ENCODE measurements at places on chromosomes 12 and 14.

DNA sequence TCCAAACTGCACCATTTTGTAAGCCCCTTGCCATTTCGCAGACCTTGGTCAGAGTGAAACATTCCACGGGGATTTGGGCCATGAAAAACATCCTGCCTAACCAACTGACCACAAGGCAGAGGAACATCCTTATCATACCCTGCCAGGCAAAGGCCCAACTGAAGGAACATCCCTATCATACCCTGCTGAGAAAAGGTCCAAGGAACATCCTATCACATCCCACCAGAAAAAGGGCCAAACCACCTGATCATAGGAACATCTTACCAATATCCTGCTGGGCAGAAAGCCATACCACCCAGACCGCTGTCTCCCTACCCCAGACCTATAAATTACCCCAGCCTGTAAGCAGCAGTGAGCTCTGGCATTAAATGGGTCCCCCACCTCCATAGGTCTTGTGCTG lies 19.4 kb upstream of the LRRC9 start:
- no peak for DNase-seq

- DNase-seq: no peak
These were observed 197.9 kb downstream of the SUDS3 start for GRCh38 chr12:118574288-118574687.

DNA sequence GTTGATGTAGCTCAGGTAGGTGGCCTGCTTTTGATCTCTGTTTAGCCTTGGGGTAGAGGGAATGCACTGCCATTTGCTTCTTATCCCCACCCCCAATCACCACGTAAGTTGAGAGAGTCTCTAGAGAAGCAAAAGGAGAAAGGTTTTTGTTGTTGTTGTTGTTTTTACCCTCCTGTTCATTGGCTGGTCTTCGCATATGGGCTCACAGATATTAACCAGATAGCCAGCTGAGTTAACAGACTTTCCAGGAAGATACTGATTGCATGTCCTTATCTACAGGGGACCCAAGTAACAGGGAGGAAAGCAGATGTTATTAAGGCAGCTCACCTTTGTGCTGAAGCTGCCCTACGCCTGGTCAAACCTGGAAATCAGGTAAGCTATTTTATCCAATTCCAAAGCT lies 2.9 kb downstream of the PA2G4 start:
- DNase-seq: no peak

DNA sequence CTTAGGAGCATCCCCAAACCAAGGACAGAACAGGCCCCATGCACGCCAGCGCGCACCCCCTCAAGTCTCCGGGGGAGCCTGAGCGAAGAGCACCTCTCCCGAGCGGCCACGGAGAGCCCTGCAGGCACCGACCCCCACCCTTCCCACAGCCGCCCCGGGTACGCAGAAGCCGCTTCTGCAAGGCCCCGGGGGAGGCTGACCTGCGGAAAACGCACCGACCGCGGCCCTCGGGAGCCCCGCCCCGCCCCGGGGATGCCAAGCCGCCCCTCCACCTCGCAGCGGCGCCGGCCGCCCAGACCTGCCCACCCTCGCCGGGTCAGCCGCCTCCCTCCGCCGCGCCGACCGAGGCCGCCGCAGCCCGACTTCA lies 385 bp downstream of the CAPRIN2 start:
- no peak for DNase-seq

DNA sequence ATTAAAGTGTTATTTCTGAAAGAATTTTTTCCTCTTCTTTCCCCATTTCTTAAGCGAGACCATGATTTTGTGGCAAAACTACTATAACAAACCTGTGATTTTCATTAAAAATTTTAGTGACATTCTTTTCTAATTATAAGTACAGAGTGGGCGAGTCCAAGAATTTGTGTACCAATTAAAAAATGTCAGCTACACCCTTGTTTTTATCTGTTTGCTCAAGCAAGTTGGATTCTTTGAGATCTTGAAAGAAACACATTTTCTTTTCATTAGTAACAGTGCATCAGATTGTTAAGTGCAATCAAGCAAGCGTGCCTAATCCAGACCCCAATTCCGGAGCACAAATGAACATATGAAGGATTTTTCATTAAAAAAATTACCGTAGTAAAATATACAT lies 338.8 kb upstream of the DDHD1 start:
- DNase-seq: no peak

GRCh38 chr14:84254290-84254689 lies 1275.7 kb upstream of the FLRT2 start:
- DNase-seq: no peak

- no peak for DNase-seq
These were observed 81.6 kb downstream of the MYF5 start for GRCh38 chr12:80798281-80798680.

- peak; percentile 48 for DNase-seq
These were observed 595 bp downstream of the KLHL28 start for GRCh38 chr14:44961151-44961553.

GRCh38 chr12:107845980-107846659 lies 71.6 kb downstream of the ASCL4 start:
- DNase-seq: no peak

- DNase-seq: no peak
These were observed 235.5 kb downstream of the AKAP6 start for GRCh38 chr14:32564596-32564995.

DNA sequence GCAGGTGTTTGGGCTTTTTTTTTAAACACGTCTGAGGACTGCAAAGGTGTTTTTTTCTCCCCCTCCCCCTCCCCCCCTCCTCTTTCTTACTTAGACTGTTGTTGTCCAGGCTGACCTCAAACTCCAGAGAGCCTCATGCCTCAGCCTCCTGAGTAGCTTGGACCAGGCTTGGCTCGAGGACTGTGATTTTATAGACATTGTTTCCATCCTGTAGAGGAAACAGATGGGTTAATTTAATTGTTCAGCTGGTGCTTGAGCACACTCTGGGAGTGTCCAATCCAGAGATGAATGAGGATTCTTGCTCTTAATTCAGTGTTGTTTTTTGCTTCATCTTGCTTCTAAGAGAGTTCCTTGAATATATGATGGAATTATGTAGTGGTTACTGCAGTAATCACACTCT lies 42.1 kb downstream of the RASSF3 start:
- no peak for DNase-seq

DNA sequence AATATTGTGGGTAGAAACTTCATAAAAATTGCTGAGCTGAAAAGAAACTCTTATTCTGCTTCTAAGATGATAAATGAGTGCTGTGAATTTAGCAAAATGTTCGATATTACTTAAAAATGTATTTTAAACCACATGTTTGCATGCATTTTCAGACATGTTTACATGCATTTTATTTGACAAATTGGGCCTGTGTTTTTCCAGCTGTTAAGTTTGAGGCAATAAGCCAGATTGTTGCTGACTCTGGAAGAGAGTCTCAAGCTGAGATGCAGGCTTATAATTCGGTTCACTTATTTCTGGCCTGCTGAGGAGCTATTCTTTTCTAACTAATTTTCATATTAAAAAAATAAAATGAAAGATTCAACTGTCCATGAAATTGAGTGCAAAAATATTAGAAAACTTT lies 110.1 kb downstream of the SYNE2 start:
- DNase-seq: no peak

DNA sequence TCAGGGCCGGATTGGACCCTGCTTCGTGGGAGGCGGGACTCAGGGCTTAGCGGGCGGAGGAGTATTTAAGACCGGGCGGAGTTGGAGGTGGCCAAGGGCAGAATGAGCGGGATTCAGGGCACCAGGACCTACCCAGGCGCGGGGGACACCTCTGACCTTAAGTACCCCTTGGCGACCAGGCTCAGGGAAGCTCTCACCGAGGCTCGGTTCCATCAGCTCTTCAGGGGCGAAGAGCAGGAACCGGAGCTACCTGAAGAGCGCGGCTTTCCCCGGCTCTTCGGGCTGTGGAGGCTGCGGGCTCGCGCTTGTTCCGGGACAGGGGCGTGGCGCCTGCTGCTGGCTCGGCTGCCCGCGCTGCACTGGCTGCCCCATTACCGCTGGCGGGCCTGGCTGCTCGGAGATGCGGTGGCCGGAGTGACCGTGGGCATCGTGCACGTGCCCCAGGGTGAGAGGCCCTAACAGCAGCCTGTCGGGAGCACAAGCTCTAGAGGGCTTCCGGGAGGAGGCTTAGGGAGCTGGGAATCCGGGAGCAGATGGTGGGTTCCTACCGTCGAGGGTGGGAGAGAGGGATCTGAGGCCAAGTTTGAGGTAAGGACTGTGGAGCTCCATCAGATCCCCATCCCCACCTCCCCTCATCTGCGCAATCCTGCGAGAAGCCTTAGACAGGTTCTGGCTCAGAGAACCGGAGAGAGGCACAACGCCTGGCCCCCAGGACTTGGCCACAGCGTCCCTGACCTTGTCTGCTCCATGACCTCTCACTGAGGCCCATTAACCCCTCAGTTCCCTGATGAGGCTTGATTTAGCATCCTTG lies 8.4 kb downstream of the ARHGEF25 start:
- no peak for DNase-seq

GRCh38 chr12:6313326-6313940 lies 3.0 kb downstream of the PLEKHG6 start:
- no peak for DNase-seq

- no peak for DNase-seq
These were observed 232.1 kb downstream of the MSRB3 start for GRCh38 chr12:65510584-65511050.

- DNase-seq: no peak
These were observed 253.1 kb upstream of the PELI2 start for GRCh38 chr14:55864890-55865655.

- DNase-seq: peak; percentile 65
These were observed 1.2 kb downstream of the CLIP1 start for GRCh38 chr12:122421187-122421820.

GRCh38 chr12:80045594-80045993 lies 53.7 kb upstream of the OTOGL start:
- DNase-seq: no peak

DNA sequence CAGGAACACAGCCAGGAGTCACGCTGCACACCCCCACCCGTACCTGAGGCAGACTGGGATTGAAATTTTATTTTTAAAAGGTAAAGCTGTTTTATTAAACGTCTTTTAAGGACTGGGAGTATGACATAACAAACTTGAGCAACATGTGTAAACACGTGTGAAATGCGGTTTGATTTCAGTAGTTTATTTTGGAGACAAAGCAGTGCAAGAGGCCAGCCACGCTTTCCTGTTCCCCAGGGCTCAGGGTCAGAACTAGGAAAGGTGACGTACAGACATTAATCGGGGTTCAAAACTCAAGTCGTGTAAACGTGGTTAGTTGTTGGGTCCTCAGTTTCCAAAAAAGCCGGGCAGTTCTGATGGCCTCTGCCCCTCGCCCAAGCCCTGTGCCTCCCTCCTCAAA lies 16.7 kb downstream of the CHGA start:
- no peak for DNase-seq

DNA sequence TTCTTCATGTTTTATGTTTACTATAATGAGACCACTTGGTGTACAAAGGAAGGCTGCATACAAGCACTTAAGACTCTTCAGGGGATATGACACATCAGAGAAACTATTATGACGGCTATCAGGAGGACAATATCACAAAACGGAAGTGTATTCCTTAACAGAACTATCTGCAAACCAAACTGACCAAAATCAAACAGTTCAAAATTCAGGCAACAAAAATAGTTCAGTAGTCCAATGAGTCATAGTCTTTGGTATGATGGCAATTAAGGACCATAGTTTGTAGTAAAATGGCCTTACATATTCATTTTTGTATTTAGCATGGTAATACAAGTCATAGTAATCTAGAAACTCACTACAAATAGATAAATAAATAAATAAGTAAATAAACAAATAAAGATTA lies 1638.7 kb upstream of the SEL1L start:
- DNase-seq: no peak

DNA sequence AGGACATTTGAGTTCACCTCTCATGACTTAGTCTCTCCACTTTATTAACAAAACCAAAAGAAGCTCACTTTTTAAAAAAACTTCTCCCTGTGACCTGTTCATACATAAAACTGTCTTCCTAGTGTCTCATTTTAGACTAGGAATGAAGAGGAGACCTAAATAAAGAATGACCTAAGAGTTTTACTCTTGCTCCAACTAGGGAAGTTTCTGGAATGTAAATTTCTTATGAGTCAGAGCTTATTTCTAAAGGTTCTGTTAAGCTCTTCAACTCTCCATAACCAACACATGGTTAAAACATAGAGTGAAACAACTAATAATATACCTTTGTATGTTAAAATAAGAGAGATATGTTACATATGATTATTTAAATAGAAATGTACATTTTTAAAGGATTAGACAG lies 369.8 kb downstream of the EMP1 start:
- DNase-seq: no peak

GRCh38 chr14:25308244-25308643 lies 258.3 kb upstream of the STXBP6 start:
- DNase-seq: no peak

- DNase-seq: no peak
These were observed 62.0 kb upstream of the PNMA1 start for GRCh38 chr14:73776194-73776537.

DNA sequence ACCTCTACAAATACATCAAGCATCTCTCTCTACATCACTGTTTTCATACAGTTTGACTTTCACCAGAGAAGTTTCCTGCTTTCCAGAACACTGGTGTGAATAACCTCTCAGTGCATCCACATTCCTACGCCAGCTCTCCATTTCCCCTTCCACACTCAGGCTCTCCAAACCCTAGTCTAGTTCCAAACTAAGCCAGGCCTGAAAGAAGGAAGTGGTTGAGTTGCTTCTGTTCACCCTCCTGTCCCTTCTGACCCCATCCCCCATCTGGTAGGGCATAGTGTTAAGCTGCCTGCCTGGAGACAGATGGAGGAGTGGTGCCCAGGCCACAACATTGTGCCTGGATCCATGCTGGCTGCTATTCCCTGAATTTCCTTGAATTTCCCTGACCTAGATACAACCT lies 132.4 kb downstream of the GPR65 start:
- no peak for DNase-seq

DNA sequence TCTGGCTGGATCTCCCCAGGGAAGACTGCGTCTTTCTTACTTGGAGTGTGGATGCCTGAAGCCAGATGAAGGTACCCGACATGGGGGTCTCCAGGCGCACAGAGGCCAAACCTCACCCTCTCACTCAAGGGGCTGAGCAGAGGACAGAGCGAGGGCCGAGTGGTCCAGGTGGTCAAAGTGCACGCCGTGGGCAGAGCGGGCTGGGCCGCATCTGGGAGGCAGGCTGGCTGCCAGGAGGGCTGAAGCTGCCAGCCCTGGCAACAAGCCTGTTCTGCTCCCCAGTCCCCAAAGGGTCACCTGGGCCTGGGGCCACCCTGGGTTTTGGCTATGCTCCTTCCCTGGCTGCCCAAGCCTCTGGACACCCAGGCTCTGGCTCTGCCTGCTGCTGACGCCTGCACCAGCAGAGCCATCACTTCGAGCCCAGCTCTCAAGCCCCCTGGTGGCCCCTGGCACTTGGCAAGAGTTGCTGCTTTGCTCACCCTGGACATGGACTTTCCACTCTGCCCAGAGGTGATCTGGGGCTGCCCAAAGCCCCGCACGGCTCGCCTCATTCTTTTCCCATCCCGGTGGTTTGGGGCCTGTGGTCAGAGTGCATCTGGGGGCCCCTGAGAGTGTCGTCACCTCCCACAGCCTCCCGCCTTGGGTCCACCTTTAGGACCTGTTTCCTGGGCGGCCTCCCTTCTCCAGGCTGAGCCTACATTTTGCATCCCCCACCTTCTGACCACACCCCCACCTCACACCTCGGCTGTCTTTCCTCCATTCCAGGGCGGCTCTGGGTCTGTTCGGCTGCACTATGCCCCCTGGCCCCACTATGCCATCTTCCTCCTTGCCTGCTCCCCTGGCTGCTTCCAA lies 2.8 kb downstream of the ADSS1 start:
- DNase-seq: no peak

- DNase-seq: no peak
These were observed 70.2 kb downstream of the IRF2BPL start for GRCh38 chr14:76958020-76958979.

- no peak for DNase-seq
These were observed 22.1 kb downstream of the BAZ1A start for GRCh38 chr14:34853041-34853440.

GRCh38 chr12:129727100-129727499 lies 176.7 kb downstream of the TMEM132D start:
- no peak for DNase-seq
